Stimulated activated CD8-positive, alpha-beta memory T cell treated with anti-CD3 and anti-CD28 coated beads, Interleukin-4, amount 100 ng/mL, for 4 hours (primary cell): ENCODE measurements at places on chromosomes 1 and 21.

DNA sequence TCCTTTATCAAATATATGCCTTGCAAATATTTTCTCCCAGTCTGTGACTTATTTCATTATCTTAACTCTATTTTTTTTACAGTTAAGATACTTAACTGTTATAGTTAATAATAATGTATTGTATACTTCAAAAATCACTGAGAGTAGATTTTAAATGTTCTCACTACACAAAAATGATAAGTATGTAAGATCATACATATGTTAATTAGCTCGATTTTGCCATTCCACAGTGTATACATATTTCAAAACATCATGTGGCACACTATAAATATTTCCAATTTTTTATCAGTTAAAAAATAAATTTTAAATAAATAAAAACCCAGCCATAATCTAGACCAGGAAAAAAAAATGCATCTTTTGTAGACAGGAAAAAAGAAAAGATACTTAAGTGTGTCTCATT is 27.2 kb downstream of the CTTNBP2NL start:
- DNase-seq = no peak

DNA sequence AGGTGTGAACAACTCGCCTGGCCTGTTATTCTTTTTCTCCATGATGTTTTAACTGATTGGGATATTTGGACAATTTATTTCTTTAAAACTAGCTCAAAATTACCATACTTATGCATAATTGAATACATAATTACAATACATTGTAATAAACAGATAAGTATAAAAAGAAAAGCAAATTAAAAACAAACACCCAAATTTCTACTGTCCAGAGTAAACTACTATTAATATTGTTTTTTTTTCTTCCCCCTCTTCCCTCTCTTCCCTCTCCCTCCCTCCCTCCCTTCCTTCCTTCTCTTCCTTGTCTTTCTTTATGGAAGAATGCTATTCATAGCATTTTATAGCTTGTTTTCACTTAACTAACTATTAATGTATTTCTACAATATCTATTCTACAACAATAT is 117.7 kb upstream of the IVNS1ABP start:
- DNase-seq = no peak

- no peak for DNase-seq
Measured at GRCh38 chr1:62407398-62408009, 29.3 kb upstream of the USP1 start.

DNA sequence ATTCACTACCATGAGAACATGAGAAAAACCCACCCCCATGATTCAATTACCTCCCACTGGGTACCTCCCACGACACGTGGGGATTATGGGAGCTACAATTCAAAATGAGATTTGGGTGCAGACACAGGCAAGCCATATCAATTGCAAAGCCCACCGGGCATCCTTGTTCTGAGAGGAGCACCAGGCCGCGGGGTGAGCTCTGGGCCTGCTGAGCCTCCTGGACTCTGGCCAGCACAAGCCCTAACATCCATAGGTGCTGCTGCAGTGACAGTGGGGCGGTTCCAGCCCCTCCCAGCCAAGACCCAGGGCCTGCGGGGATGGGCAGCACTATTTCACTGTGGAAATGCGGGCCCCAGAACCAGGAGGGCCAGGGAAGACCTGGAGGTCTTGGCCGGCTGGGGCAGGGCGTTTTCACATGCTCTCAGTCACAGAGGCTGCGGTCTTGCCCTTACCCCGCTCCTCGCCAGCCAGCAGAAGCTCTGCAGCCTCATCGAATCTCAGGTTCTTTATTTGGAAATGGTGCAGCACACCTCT is 103.8 kb downstream of the PCBP3 start:
- no peak for DNase-seq
